ENCODE measurements at places on chromosomes 1 and 21.

DNA sequence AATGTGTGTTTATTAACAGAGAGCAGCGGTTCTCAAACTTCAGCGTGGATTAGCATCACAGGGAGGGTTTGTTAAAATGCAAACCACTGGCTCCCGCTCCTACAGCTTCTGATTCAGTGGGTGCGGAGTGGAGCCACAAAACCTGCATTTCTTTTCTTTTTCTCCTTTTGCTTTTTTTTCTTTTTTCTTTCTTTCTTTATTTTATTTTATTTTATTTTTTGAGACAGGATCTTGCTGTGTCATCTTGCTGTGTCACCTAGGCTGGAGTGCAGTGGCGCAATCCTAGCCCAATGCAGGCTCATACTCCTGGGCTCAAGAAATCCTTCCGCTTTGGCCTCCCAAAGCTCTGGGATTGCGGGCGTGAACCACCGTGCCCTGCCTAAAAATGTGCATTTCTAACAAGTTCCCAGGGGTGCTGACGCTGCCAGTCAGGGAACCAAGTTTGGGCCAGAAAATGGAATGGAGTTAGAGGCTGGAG is 20.9 kb upstream of the SLC1A7 start:
- DNase-seq = no peak

- no peak for DNase-seq
Measured at GRCh38 chr1:163035446-163036249, 33.5 kb upstream of the RGS4 start.

DNA sequence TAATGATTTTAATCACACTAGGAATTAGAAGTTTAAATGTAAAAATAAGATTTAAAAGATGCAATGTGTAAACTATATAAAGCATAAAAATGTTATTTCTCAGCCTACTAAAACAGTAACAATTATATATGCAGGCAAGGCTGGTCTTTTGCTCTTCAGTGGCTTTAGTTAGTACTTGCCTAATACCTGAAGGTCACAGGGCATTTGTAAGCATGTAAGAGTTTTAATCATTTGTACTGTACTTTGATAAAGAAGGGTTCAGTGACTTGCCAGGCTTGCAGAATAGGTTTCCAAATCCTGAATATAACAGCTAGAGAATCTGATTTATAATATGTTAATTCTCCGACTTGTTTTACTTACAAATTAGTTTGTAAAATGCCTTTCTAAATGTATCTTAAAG is 256.5 kb downstream of the GPR52 start:
- DNase-seq = no peak

DNA sequence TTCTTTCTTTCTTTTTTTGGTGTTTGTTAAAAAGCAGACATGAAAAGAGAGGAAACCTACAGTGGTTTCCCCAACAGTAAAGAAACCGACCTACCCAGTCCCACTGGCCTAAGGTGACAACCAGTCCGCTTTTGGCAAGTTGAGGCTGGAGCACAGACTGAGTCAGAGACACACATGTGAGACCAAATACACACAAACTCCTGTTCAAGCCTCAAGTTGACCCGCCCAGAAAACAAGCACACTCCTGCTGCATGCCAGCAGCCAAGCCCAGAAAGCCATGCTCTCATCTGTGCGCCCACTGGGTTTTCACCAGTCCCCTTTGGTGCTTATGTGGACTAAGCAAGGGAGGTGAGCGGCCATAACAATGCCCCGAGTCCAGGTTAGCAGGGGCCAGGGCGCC is 64.6 kb upstream of the GPR153 start:
- DNase-seq = no peak

DNA sequence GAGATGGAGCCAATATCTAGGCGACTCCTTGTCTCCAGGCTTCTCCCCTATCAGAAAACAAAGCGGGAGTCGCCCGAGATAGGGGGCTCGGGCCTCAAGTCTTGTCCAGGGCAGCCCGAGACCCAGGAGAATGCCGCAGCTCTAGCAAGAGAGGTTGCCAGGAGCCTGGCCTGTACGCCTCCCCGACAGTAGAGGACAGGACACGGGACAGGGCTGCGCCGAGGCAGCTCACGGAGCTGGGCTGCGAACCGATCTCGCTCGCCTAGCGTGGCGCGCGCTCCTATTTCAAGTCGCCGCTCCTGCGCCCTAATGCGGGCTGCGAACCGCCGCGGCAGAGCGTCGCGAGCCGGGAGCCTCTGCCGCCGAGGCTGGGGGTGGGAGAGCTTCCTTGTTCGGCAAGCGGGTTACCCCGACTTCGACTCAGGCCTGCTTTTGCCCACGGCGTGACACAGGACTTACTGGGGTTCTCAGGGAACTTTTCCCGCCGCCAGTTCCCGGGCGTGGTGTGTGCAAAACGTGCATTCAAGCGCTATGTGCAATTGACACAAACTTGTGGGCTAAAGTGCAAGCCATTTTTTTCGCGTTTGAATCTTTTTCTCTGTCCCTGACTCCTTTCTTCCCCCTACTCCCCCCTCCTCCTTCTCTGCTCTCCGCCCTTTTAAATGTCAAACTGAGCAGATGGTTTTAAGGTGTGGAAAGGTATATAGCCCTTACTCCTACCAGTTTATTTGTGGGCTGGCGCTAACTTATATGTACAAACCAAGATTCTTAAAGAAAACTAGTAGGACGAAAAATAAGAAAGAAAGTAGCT is 2.4 kb upstream of the PROX1 start:
- no peak for DNase-seq

GRCh38 chr1:192303029-192303428 is 13.8 kb upstream of the RGS21 start:
- no peak for DNase-seq

DNA sequence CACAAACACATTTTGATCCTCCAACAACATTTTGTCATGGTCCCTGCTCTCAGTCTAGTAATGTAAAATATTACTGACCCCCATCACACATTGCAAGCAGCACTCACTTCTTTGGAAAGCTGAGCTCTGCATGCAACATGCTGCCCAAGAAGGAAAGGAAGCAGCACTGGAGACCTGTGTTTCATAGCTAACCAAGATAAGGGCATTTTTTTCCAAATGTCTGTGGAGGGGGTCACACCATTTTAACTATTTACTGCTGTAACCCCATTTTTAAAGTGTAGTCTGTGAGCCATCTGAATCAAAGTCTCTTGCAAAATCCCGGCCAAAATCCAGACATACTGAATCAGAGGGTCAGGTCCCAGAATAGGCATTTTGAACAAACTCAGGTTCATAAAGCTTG is 4.5 kb upstream of the RASSF5 start:
- no peak for DNase-seq

DNA sequence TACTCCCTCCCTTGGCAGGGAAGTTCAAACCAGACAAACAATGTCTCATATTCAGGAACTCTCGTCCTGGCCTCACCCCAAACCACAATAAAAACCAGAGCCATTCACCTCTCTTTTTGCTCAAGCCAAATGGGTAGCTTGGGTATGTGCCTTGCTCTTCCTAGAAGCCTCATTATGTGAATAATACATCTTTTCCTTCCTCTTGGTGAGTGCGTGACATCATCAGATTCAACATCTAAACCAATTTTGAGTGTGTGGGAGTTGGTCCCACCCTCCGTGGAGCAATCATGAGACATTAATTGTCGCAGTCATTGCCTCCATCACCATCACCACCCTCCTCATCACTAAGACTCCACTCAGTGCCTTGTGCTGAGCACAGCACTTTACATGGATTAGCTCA is 482.9 kb downstream of the PTPRU start:
- DNase-seq = no peak

- DNase-seq = no peak
Measured at GRCh38 chr1:204664384-204664651, 21.2 kb downstream of the LRRN2 start.

DNA sequence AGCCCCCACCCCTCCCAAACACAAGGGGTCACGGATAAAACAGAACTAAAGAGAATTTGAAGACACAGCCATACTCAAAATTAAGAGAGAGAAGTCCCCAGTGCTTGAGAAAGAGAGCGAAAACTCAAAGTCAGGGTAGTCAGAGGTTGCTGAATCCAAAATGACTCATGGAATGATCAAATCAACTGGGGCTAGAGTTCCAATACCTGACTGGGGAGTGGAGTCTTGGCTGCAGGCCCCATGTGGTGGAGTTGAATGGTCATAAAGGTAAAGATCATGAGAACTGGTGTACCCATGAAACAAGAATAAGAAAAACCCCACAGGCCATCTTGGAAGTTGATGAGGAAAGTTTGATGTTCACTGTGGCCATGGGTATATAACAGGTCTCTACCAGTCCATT is 84.5 kb upstream of the LRRN2 start:
- no peak for DNase-seq

- DNase-seq = no peak
Measured at GRCh38 chr1:160711602-160712311, at the start of gene CD48. CD48 (minus strand) TSS chr1:160711822; CDS start chr1:160711763, 59 bp downstream.

GRCh38 chr1:194830387-194830786 is 1644.0 kb upstream of the B3GALT2 start:
- no peak for DNase-seq

DNA sequence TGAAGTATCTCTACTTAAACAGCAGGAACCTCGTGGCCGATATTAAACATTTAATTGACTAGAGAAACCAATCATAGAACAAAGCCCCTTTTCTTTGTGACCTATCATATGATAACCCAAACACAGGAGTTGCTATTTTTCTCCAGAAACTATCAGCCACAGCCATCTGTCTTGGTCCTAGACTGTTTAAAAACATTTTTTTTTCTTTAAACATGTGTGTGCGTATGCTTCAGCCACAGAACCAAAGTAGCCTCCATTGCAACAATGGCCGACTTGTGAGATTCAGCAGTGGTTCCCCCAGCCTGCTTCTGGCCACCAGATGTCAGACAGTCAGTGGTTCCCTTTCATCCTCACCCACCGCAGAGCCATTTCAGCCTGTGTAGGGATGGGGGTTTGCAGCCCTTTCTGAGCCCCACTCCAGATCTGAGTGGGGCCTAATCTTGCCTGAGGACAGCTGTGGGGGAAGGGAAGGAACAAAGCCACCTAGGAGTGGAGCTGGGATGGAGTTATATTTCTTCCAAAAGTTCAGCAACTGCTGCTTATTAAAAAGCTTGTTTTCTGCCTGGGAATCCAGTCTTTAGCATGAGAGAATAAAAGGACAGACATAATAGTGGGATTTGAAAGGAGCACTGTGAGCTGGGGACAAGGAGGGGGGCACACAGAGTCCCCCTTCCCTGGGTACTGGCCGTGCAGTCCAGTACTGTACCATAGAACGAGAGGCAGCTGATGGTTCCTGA is 11.7 kb upstream of the IGSF3 start:
- DNase-seq = no peak

GRCh38 chr1:117137281-117137855 is 15.8 kb upstream of the TRIM45 start:
- no peak for DNase-seq

- no peak for DNase-seq
Measured at GRCh38 chr1:8941906-8942305, 3.8 kb upstream of the CA6 start.

- no peak for DNase-seq
Measured at GRCh38 chr1:235402457-235403200, 35.4 kb downstream of the TBCE start.

GRCh38 chr1:67031121-67031858 is 22.7 kb downstream of the SLC35D1 start:
- no peak for DNase-seq

DNA sequence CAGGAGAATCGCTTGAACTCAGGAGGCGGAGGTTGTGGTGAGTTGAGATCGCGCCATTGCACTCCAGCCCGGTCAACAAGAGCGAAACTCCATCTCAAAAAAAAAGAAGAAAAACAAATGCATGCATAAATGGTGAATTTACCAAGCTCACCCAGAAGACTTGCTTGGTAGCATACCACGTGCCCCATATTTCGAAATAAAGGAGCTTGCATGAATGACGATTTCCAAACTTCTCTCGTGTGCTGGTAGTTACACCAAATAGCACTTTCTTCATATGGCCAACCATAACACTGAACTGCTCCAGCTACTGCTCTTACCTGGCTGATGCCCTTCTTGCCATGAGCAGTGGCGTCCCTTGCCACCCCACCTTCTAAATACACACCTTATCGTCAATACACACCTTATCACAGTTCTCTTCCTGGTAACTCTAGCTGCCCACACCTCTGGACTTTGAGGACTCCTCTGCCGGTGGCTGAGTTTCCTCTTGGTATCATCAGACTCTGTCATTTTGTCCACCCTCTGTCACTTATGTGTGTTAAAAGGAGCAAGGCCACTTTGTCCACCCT is 2.8 kb downstream of the DOP1B start:
- no peak for DNase-seq

GRCh38 chr21:41966872-41967621 is 13.2 kb upstream of the C2CD2 start:
- DNase-seq = no peak

- DNase-seq = no peak
Measured at GRCh38 chr1:95005584-95005983, 67.2 kb downstream of the ALG14 start.

- DNase-seq = no peak
Measured at GRCh38 chr1:232033285-232033684, 406.7 kb downstream of the DISC1 start.

DNA sequence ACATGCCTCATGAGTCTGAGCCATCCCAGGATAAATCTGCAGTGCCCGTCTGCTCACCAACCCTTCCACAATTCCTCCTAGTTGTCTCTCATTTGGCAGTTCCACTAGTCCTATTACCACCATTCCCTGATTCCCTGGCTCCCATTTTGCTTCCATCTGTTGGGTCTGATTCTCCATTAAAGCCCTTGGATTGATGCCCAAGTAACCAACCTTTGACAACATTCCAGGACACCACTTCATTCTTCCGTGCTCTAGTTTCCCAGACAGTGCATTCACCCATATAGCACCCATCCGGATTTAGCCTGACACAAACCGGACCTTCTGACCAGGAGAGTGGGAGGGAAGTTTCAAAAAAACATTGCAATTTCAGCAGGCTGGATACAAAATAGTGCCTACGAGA is 189.4 kb upstream of the PALMD start:
- no peak for DNase-seq

GRCh38 chr1:47805921-47806361 is 191.2 kb downstream of the TRABD2B start:
- DNase-seq = no peak

DNA sequence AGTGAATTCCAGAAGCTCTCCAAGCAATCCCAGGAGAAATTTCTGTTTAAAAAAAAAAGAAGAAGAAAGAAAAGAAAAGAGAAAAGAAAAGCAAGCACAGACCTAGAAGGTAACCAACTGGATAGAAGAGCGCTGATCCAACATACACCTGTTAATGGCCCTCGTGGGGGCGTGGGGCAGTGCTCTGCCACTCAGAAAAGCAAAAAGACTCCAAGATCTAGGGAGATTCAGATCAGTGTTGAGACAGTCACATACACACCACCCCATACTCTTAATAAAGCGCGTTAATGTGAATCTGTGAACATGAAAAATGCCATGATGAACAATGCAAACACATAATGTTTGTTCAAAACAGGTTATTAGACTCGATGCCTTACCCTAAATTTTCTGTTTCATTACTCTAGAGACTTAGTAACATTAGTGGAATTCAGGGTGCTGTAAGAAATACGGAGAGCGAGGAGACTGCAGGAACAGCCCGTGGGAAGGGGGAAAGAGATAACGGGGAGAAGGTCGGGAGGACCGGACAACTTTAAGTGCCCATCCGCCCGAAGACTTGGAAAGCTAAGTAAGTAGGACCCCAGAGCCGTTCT is 406 bp downstream of the NME7 start:
- no peak for DNase-seq
